NCI-H1436 treated with DMSO at 0.1 percent for 48 hours (cell line): ENCODE measurements at places on chromosomes 13 and 19.
A peak's percentile ranks its signal among the peaks of the same experiment; 100 is the strongest.

DNA sequence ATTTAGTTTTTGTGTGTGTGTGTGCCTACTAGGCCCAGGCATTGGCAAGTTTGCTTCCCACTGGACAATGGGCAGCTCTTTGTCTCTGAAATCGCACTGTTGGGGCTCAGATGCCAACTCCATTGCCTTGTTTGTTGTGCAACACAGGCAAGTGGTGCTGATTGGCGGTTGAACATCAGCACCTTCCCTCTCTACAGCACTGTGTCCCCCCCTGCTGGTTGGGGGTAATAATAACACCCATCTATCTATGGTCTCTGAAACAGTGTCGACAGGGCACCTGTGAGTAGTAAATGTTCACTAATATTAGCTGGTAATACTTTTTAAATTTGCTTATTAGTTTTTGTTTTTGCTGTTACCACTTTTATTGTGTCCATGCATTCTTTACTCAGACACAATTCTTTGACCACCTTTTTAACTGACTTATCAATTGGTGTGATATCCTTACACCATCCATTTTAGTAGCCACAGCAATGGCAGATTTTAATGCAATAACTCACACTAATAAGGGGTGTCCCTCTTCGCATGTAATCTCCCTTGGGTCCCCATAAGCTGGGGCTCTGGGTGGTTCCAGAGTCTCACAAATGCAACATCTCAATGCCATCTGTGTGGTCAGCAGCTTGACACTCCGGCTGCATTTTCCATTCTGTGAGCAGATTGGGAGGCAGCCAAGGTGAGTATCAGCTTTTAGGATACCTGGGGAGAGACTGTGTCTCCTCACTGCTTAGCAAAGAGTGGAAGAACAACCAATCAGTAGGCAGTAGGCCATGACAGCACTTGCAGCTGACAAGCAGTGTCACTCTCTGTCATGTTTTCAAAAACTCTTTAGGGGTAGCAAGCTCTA is 47.7 kb upstream of the UQCRFS1 start:
- DNase-seq = no peak

DNA sequence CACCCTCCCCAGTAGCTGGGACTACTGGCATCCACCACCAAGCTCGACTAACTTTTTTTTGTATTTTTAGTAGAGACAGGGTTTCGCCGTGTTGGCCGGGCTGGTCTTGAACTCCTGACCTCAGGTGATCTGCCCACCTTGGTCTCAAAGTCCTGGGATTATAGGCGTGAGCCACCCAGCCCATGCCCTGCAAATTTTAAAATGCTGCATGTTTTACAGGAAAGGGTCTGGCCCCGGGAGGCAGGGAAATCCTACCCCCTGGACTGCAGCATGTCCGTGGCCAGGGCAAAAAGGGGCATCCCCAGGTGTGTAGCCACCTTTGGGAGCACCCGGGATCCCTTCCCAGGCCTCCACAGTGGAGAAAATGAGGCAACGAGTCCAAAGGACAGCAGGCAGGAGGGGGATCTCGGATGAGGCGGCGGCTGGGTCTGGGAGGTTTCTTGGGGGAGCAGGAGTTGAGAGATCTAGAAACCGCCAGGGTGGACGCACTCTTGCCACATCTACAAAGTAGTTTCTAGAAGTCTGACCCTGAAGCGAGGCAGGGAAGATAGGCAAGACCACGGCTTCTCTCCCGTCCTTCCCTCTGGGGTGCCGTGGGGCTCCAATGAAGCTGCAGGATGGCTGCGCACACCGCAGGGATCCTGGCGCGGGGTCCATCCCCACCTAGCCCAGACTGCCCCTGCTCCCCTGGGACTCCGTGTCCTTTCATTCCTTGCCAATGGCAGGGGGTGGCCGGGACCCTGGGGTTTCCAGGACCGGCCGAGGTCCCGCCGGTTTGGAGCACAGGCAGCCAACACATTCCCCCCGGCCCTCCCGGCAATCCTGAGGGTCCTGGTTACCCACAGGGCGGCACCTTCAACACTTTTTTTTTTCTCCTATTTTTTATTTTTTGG is 21.3 kb upstream of the ZBTB7A start:
- no peak for DNase-seq

DNA sequence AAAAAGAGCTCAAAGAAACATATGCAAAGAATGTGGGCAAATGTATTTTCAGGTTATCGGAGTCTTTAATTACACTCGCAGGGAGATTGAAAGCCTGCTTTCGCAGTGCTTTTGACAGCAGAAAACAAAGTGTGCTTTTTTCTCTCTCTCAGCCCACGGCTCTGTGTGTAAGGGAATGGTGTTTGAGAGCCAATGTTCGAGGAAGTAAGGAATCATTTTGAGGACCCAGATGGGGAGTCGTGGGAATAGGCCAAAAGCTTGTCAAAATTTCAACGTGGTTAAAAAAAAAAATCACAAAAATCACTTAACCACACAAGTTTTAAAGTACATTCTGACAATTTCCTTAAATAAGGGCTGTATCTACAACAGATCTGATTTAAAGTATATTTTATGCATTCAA is 197.1 kb upstream of the IRS2 start:
- no peak for DNase-seq

GRCh38 chr13:27523346-27524073 is 73.1 kb upstream of the MTIF3 start:
- DNase-seq = no peak

DNA sequence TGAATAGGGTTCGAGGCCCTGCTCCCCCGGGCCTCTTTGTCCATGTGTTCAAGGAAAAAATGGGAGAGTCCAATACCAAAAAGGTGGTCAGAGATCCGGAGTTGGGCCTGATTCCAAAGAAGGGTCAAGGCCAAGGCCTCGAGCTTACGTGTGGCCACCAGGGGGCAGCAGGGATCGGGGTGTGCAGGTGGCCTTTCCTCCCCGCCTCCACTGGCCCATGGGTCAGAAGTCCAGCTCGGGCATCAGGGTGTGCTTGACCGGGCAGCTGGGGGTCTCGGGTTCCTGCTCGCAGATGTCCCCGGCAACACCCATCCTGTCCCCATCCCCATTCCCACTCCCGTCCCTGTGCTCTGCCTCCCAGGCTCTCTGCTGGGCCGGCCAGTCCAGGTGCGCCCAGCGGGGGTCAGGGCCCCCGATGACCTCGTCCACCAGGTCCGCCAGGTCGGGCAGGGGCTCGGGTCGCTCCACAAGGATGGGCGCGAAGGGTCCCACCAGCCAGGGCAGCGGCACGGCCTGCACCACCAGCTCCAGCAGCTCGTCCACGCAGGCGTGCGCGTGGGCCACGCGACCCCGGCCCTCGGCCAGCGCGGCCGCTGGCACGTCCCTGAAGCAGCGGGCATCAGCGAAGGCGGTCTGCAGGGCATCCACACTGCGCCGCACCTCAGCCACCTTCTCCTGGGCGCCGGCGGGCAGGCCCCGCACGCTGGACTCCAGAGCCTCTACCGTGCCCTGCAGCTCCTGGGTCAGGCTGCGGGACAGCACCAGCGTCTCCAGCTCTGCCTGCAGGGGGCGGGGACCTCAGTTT is 5.2 kb upstream of the PLIN4 start:
- DNase-seq = no peak

DNA sequence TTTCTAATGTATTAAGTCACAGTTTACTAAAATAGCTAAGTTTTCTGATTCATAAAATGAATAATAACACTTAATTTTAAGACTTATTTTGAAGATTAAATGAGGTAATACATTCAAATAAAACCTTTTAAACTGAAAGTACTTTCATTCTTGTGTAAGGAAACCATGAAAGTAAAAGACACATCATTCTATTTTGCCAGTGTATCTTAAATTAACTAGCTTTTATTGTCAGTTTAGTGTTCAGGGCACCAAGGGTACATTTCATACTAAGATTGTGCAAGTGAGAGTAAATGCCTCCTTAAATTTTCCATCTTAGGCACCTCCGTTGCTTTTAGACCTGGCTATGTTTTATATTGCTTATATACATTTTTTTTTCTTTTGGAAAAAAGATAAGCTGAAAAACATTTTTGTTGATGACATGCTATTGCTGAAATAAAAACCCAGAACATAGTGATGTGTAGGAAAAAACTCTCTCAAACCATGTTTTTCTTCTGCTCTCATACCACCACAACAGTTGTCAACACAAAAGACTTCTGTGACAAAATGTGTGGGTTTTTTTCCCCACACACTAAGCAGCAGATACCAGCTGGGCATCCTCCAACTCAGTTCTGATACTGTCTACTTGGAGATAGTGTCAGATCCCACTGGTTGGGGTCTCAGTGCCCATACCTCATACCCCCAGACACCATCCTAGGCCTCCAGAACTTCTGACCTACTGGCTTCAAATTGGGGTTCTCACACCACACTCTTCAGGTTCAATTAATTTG is 30.7 kb upstream of the LPAR6 start:
- DNase-seq = no peak

GRCh38 chr13:103386341-103386740 is 320.1 kb upstream of the SLC10A2 start:
- no peak for DNase-seq

DNA sequence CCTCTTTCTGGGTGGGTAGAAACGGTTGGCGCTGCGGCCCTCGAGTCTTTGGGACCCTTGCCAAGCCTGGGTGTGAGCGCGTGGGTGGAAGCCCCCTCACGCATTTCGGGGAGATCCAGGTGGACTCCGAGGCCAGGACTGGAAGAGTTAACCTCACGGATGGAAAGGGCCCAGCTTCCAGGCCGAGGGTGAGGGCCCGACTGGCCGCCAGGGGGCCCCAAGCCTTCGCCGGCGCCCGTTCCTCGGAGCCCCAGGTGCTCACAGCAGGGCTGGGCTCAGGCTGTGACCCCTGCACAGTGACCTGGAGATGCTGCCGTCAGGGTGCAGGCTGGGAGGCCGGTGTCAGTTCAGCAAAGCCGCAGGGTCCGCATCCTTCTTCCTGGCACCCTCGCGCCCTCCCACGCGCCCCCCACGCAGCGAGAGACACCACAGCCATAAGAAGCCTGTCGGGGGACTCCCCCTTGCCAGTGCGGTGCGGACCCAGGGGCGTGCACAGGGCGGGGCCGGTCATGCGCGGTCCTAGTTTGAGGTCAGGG is 34.2 kb upstream of the TMEM255B start:
- DNase-seq = no peak

DNA sequence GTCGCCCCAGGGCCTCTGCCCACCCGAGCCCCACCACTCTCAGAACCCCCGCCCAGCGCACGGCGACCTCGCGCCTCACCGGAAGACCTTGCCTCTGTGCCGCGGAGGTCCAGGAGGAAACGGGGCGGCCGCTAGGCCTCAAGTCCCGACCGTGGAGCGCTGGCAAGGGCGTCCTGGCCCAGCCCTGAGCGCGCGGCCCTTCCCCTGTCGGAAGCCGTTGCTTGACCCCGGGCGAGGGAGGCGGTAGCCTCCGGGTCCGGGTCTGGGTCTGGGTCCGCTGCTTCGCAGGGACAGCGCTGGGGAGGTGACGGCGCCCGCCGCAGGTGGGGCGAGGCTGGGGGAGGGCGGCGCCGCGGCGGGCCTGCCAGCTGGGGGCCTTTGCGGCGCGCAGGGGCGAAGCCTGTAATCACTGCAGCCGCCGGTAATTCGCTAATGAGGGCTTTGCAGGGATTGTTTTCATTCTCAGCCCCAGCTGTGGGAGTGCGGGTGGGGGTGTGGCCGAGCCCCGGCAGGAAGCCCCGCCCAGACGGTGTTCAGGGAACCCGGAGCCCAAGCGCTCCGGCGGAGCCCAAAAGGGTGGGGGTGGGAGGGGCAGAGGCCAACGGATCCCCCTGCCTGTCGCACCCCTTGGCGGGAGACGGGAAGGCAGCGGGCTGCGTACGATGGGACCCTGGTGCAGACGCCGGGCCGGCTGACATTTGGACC is 8.6 kb downstream of the C19orf25 start:
- peak; percentile 35 for DNase-seq

DNA sequence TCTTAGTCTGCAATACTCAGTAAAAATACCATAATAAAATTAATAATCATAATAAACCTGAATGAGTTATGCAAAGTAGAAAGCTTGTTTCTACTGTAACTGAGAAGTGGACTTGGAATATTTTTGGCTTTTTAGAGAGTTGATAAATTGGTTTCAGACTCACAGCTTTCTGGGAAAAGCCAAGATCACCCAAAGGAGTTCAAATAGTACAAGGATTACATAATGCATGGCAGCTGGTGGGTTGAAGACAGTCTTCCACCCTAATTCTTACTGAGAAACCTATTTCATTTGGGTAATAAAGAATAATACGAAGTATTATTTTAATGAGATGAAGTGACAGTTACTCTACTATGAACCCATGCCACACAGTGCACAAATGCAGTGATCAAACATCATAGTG is 139.4 kb upstream of the KLF12 start:
- no peak for DNase-seq

- no peak for DNase-seq
Measured at GRCh38 chr13:68666774-68667397, 1436.8 kb upstream of the PCDH9 start.

- DNase-seq = no peak
Measured at GRCh38 chr13:53028637-53029203, at the start of gene OLFM4. OLFM4 (plus strand) TSS chr13:53028813; CDS start chr13:53028837, 24 bp downstream.

GRCh38 chr13:32384702-32385101 is 43.2 kb downstream of the N4BP2L1 start:
- no peak for DNase-seq

GRCh38 chr19:18438331-18439024 is 545 bp upstream of the ISYNA1 start:
- no peak for DNase-seq

GRCh38 chr13:51453959-51454703 is 1.3 kb upstream of the INTS6 start:
- no peak for DNase-seq
